ENCODE measurements at places on chromosomes 16 and 17.

DNA sequence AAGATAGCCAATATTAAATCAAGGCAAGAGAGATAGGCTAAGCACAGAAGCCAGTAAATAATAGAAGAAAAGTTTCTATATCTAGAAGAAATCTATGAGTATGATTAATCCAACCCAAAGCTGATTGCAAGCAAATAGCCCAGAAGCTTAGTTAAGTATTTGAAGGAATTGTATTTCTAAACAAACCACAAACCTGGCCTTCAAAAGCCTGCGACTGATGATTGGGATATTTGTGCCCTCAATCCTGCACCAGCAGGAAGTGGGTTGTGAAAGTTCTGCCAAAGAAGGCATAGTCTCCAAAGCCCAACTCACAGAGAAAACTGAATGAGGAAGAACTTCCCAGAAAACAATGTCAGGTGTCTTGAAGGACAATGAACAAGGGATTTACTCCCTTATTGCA is 114.5 kb upstream of the C17orf78 start:
- DNase-seq: no peak

DNA sequence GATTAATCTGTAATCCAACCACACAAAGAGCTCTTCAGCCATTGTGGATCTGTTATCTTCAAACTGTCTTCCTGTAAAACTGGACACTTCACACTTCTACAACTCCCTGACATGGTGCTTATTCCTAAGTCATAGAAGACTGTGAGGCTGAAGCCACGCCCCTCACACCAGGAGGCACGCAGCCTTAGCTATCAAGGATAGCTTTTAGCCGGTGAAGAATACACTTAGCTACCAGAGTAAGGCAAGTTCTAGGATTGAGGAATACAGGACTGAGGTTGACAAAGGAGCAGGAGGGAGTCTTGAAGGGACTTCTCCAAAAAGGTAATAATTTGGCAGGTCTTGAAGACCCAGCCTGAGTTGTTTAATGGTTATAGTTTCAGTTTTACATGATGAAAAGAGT is 79.8 kb upstream of the GAS7 start:
- DNase-seq: no peak

- no peak for DNase-seq
These were observed 32.7 kb upstream of the MON1B start for GRCh38 chr16:77158293-77158692.

DNA sequence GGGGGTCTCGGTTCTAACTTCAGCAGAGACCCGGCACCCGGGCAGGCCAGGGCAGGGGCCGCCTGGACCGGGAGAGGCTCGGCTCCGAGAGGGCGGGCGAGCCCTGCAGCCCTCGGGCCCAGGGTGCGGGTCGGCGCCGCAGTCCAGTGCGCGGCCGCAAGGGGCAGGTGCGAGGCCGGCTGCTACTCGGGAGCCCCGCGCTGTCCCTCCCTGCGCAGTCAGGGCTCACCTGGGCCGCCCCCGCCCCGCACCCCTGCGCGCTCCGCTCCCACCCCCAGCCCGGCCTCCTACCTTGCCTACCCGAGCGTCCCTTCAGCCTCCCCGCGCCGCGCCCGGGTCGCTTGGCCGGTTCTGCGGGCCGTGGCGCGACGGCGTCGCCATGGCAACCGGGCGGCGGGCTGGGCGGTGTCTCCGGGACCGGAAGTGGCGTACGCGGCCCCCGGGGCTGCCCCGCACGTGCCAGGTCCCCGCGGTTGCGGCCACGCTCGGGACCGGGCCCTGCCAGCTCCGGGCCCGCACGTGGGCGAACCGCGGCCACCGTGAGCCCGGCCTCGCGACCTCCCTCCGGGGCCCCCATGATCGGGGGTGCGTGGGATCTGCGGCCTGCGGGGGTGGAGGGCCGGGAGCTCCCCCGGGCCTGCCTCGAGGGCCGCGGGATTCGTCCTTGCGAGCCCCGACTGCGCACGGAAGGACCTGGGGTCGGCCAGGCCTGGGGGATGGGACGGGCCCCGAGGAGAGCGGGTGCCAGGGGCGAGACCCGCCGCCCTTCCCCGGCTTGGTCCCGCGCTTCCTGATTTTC is at the start of gene CYB561:
Gene CYB561 (minus strand): TSS at position 353 of the 799 bp plus-strand sequence. CDS start 8,759 bp downstream, outside the sequence.
- peak; percentile 26 for DNase-seq

DNA sequence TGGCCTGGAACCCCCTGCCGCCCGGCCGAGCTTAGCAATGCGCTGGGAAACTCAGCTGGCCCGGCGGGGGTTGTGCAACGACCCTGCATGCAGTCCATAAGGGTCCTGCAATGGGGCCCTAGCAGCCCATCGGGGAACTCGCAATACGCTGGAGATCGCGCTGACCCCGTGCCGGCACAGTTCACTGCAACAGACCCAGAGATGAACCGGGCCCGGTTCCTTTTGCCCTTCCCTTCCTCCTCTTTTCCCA is 375 bp downstream of the SLC25A11 start:
- no peak for DNase-seq

DNA sequence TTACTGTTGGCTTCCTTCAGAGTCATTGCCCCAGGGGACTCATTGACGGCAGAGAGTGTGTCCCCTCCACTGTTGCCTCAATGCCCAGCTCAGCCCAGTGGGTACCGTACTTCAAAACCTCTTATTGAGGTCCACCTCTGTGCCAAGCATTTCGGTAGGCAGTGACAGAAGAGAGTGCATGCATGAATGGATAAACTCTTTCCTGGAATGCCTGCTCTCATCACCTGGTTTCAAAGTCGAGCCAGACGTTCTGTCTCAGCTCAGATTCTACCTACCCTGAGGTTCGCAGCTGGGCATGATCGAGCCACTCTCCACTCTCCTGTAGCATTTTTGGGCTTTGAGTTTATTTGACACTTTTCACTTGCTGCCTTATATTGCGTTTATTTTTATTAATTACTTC is 647.0 kb downstream of the MAF start:
- DNase-seq: no peak

Data from stimulated activated CD8-positive, alpha-beta memory T cell treated with anti-CD3 and anti-CD28 coated beads, Interleukin-7, amount 100 ng/mL, for 1 hour (primary cell).